ENCODE measurements at places on chromosomes 4 and X. TPM values are rescaled to one million over a fixed set of nuclear protein-coding genes. Genes with fewer than 3 reads are reported as not detected.

- no peak for DNase-seq
Observed at GRCh38 chrX:96770315-96770714, 85.7 kb downstream of the DIAPH2 start.

DNA sequence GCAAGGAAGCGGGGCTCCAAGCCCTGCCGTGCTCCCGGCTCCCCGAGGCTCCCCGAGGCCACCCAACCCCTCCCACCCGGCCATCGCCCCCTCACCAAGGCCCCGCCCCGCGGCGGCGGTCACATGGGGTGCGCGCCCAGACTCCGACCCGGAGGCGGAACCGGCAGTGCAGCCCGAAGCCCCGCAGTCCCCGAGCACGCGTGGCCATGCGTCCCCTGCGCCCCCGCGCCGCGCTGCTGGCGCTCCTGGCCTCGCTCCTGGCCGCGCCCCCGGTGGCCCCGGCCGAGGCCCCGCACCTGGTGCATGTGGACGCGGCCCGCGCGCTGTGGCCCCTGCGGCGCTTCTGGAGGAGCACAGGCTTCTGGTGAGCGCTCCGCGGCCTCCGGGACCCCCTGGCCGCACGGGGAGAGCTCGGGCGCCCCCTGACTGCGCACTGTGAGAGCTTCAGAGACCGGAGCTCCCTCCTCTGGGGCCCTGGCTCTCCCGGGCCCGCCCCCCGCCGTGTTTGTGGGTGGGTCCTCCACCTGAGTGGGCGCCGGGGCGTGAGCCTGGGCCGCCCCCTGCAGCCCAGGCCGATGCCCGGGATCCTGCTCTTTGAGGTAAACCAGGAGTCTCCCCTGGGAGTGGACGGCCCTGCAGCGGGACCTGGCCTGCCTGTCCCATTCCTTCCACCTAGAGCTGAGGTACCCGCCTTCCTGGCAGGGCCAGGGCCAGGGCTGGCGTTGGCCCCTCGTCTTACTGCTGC, at the start of gene IDUA:
IDUA (plus strand) TSS at position 166 of the 745 bp plus-strand sequence; CDS start at position 207, 41 bp downstream.
- peak; percentile 83 for DNase-seq

GRCh38 chr4:169987327-169988228, 38.6 kb downstream of the MFAP3L start:
- DNase-seq, result no peak

DNA sequence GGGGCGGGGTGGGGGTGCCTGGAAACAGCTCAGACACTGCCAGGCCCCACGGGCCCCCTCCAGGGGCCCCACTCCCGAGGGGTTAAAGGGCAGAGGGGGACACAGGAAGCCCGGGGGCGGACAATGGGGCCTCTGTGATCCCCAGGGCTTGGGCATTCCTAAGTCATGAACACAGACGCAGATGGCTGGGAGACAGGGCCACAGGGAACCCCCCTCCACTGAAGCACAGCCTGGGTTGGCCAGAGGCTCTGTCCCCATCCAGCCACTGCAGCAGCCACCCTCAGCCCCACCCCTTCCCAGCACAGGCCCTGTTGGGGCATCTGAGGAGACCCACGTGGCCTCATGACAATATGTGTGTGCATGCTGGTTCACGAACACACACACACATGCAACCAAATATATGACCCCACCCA, 3.9 kb downstream of the L1CAM start:
- DNase-seq, result peak; percentile 54

The PGM2 gene
- total RNA-seq, result 13.8 TPM

The SSX4B gene
- not detected for total RNA-seq

DNA sequence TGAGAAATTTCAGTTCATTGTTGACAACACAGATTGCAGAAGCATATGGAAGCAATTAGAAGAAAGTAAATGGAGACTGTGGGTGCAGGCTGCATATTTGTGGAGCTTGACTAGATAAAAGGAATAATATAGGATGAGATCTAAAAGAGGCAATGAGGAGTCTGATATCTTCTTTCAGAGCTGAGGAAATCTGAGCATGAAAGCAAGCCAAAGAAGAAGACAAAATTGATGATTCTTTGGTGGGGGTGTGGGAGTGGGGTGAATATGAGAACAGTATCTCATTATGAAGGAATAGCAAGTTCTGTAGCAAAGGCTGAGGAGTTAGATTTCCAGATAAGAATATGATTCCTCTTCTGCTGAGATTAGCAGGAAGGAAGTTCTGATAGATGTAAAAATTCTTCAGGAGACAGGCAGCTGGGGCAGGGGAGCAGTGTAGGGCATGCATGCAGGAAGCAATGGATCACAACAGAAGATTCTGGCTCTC, 6.1 kb upstream of the PDHA2 start:
- DNase-seq, result no peak

The AMBN gene
- total RNA-seq, result not detected

The TMPRSS11D gene
- not detected for total RNA-seq

The NXF2B gene
- not detected for total RNA-seq

DNA sequence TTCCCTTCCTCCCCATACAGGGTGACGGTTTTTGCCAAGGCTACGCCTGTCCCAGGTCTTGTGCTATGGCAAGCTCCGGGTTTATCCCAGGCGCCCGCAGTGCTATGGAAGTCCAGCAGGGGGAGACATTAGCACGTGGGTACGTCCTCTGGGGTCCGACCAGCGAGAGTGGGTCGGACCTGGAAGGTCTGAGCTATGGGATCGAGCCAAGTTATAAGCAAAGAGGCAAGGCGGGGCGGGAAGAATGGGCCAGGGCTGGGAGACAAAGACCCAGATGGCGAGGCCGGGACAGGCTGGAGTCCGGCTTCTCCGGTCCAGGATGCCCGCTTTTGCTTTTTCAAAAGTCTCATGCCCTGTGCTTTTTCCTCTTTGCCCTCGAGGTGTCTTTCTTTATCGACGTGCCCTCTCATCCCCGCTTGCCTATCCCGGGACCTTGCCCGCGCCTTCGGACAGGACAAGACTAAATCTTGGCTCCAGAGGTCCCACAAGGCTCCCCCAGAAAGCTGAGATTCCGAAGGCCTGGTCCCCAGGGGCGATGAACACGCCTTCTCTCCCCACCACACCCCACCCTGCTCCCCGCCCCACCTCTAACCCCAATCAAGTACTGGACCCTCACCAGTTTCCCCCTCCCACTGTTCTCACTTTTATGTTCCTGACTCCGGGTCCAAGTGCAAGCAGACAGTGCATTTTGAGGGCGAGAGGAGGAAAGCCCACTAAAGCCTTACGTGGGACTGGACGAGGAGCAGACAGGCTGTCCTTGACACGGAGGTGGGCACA, 785 bp upstream of the EFNB1 start:
- DNase-seq, result peak; percentile 93

DNA sequence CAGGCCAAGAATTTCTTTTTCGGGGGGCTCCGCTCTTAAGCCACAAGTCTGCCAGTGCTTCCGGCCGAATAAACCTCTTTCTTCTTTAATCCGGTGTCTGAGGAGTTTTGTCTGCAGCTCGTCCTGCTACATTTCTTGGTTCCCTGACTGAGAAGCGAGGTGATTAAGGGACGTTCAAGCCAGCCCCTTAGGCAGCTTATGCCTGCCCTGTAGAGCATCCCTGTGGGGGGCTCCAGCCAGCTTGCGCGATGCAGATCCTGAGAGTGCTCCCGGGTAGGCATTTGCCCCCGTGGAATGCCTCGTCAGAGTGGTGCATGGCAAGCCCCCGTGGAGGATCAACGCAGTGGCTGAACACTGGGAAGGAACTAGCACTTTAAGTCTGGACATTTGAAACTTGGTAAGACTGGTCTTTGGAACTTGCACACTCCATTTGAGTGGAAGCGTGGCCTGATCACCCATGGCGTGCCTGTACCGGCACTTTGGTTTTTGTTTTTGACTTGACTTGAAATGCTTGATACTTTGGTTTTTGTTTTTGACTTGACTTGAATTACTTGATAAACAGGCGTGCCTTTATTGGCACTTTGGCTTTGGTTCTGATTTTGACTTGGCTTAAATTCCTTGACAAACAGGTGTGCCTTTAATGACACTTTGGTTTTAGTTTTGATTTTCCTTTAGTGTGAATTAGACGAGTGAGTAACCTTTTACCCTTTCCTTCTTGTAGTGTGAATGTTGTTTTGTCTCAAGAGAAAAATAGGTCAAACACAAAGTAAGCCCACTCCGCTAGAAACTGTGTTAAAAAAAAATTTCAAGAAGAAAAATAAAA, 6.1 kb downstream of the ACOX3 start:
- no peak for DNase-seq

- DNase-seq, result no peak
Observed at GRCh38 chr4:121185960-121186359, 21.8 kb upstream of the TNIP3 start.

DNA sequence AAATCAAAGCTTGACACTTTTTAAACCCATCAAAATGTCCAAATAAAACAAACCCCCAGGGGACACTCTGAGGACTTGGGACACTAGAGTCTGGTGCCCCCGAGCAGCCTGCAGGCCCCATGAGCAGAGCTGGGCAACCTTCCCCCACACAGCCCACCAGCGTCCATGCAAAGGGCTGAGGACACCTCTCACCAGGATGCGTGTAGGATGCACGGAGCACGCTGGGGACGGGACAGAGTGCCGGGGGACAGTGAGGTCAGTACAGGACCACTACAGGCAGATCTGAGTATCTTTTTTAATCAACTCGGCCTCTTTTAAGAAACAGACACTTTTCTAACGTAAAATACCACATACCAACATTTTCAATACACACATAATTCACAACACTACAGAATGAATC, 6.9 kb downstream of the GAK start:
- no peak for DNase-seq

GRCh38 chr4:147360301-147360700, 120.6 kb upstream of the EDNRA start:
- peak; percentile 55 for DNase-seq

- no peak for DNase-seq
Observed at GRCh38 chr4:72430988-72431387, 138.0 kb downstream of the ADAMTS3 start.

DNA sequence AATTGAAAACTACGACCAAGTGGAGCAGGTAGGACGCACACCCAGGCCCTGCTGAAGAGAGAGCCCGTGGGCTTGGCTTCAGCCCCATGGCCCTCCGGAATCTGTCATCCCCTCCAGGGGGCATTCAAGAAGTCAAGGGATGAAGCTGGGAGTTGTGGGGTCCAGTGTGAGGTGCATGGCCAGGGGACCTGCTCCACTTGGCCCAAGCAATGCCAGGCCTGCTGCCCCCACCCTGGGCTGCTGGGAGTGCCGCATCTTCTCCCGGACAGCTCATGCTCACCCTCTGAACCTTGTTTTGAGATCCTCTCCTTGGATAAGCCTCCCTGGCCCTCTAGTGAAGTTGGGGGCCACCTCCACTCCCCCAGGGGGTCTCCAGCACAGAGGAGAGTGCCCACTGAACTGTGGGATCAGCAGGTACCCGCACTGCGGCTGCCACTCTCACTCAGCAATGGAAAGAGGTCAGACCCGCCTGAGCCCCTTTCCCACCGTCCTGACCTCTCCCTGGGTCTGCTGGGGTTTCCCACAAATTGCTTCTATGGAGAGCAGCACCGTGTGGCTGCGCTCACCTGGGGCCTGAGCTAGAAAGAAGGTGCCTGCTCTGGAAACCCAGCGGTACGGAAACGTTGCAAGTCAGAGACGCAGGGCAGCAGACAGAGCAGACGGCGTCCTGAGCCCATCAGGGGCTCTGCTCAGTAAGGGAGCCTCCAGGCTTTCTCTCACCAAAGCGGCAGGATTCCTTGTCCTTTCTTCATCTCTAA, 5.0 kb upstream of the ABLIM2 start:
- DNase-seq, result no peak

The SOD3 gene
- 188 TPM for total RNA-seq

DNA sequence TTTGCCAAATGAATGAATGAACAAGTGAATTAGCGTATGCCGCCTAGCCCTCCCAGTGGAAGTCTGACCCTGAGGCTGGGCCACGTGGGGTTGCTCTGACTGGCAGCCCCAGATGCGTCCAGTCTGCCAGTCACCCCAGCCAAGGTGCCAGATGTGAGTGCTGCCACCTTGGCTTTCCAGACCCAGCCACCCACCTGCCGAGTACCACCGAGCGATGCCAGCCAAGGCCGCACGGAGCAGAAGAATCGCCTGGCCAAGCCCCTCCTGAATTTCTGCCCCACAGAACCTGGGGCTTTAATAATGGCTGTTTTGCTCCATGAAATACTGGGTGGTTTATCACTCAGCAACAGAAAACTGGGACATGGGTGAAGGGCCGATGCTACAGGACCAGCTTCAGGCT, 59.3 kb downstream of the ADRA2C start:
- no peak for DNase-seq

DNA sequence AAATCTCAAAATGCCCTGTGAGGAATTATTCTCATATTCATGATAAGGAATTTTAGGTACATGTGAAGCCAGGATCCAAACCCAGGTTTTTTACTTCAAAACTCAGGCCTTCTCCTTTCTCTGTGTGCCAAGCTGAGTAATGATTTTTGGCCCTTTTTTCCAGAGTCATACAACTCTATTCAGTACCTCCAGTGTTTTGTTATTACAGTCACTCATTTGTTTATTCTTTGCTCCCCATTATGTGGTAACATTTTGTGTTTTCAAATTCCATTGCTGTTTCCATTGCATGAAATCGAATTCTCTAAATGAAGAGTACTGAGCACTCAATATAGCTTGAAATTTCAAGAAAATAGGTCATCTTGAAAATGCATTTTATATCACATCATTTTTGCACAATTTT, 315.4 kb downstream of the NR3C2 start:
- no peak for DNase-seq

DNA sequence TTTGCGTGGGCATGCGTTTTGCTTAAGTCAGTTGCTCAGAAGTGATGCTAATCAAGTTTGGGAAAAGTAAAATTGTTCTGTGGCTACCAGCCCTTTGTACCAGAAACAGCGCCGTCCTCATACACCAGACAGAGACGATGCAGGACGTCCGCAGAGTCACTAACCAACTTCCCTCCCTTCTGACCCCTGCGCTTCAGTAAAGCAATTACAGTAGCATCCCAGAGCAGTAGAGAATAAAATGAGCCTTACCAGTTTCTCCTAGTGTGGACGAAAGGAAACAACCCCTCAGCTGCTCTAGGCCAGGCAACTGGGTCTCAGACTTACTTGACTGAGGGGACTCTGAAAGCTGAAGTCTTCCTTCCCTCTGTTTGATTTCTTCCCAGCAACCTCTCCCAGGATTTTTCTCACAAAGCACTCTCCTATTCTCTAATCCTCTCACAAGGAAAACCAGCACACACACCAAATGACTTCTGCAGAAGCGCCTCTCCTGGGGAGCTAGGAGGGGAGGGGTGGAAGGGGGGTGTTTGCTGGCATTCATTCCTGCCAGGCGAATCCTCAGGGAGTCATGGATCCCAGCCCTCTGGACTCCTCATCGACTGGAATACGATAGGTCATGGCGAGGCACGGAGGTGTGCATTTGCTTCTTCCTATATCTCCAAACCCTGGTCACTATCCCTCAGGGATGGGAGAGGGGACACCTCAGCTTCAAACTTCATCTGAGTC, 56.0 kb upstream of the MID1 start:
- DNase-seq, result no peak

The GPR173 gene
- not detected for total RNA-seq

DNA sequence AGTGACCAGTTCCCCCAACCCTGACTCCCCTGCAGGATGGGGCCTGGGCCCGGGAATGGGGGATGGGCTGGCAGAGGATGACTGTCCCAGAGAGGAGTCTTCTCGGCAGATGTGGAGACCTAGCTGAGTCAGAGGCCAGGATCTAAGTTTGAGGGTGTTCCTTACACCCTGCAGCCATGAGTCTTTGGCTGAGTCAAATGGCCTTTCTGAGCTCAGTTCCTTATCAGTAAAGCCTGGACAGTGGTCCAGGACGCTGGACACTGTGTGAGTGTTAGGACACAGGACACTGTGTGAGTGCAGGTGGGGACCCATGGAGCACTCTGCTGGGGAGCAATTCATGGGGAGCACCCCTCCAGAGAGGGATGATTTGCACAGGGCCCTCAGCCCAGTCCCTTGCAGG, 5.0 kb downstream of the IL9R start:
- no peak for DNase-seq
